ENCODE measurements at places on chromosomes 12 and 14.

DNA sequence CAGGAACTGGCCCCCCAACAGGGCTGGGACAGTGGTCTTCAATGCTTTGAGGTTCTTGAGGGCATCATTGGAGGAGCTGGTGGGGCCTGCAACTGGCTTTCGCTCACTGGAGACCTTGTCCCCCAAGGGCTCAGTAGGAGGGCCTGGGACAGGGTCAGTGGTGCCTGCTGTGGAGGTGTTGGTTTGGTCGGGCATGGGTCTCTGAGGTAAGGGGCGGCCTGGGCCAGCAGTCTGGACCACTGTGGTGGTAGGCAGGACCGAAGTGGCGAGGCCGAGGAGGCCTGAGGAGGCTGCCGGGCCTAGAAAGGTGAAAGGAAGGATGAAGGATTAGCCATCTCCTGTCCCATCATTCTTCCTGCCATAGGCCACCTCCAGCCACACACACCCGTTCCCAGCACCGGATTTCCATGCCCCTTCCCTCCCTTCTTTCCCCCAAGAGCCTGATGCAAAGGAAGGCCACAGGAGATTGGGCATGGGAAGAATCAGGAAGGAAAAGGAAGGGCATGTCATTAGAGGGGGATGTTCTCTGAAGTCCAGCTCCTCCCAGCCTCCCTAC lies 28.8 kb downstream of the ZFHX2 start:
- DNase-seq: no peak

GRCh38 chr12:38875586-38876228 lies 29.7 kb downstream of the CPNE8 start:
- no peak for DNase-seq

GRCh38 chr12:120895532-120895931 lies 8.6 kb downstream of the SPPL3 start:
- DNase-seq: no peak

DNA sequence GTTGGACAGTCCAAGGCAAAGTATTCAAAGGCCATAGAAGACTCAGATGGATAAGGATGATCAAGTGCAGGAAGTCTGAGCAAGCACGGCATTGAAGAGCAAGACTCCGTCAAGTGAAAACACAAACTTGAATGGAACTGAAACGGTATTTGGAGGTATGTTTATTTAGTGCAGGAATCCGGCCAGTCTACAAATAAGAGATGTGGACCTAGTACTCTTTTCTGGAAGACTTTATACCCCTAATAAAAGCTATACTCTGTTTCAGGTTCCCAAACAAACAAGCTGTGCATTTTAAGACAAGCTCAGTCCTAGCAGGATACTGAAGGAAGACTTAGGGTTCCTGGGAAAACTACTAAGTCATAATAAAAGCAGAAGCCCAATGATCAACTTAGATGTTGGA lies 100.8 kb upstream of the NEDD1 start:
- no peak for DNase-seq

DNA sequence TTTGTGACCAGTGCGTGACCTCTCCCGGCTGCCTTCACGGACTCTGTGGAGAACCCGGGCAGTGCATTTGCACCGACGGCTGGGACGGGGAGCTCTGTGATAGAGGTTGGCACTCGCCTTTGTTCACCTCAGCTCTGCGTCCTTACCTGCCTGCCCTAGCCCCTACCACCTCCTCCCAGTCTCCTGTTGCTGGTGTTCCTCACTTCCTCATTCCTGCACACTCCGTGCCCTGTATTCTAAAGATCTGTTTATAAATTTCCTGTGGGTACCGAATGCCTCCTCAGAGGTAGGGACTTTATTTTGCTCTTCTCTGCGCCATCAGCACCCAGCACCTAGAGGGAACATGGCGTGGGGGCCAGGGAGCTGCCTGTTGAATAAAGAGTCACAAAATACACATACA lies 2.3 kb downstream of the DLK1 start:
- DNase-seq: no peak

DNA sequence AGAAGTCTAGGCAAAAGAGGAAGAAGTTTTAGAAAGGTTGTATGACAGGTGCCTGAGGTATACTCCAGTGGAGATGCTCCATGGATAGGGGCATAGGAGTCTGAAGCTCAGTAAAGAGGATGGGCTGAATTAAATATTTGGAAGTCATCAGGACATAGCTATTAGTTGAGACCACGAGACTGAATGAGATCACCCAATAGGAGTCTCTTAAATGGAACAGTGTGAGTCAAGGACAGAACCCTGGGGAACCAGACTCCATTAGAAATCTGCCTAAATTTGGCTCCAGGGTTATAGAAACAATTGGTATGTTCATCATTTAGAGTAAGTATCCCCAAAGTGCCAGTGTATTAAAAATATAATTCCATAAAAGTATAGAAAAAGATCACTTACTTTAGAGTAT lies 172.6 kb downstream of the PRKCH start:
- DNase-seq: no peak

- no peak for DNase-seq
These were observed 9.9 kb downstream of the RNASE9 start for GRCh38 chr14:20550926-20551325.

DNA sequence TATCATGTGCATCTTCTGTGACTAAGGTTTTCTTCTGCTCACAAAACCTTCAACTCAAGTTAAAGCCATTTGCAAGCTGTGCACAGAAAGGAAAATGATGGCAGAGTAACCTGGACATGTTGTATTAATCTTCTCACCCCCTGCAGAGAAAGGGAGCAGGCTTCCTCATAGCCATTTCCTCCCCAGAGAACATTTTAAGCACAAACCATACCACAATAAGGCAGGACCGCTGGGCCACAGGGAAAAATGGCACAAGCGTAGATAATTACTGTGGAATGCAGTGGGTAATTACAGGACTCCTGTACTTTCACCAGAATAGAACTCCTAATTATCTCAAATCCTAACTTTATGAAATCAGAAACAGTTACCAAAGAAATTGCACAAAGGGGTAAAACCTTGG lies 215.7 kb downstream of the KIF21A start:
- DNase-seq: no peak

DNA sequence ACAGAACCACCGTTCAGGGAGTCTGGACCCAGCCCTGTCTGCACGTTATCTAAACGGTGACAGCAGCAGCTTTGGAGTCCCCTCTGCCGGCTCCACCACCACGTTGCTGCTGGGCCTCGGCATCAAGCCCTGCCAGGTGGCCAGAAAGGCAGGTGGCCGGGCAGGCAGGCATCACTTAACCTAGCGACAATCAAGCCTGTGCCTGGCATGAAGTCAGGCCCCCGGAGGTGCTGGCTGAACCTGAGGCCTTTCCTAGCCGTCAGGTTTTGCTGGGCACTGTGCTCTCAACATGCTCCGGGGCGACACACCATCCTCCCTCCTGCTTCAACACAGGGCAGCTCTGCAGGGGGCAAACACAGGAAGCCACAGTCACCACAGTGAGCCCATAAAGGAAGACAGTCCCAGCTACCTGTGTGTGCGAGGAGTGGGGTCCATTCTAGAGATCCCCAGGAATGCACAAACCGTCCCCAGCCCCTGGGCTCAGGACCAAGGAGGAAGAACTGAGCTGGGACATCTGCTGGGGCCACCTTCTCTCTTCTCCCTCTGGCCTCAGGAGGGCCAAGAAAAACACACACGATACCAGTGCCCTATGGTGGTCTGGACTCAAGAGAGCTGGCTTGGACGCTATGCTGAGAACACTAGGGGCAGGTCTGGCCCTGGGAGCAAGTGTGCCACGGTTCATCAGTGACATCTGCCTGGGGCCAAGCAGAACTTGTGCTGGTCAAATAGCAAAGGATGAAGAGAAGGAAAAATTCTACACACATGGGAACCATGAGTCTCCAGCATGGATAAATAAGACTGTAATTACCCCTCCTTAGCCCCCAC lies 44.7 kb downstream of the CCDC88C start:
- DNase-seq: no peak

DNA sequence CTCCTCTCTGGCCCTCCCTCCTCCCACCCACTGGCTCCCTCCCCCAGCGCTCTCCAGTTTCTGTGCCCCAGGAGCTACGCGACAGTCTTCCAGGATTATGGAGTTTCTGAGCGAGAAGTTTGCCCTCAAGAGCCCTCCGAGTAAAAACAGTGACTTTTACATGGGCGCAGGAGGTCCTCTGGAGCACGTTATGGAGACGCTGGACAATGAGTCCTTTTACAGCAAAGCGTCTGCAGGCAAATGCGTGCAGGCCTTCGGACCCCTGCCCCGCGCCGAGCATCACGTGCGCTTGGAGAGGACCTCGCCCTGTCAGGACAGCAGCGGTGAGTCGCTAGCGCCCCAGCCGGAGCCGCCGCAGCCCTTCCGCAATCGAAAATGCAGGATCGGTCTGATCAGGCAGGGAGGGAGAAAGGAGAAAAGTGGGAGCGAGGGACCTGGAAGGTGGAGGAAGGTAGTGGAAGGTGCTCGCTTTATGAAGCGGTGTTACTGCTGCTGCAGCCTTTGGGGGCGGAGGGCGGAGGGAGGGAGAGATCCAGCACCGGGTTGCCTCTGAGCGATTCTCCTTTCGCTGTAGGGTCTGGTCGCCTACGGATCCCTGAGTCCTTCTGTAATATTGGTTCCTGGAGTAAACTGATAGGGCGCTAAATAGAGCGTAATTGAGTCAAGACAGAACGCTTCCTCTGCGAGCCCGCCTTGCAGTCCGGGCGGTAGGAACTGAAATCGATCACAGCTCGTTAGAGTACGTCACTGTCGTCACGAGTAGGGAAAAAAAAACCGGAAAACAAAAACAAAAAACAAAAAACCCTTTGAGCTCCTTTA lies at the start of gene ALX1:
Gene ALX1 (plus strand): TSS at position 56 of the 819 bp plus-strand sequence. CDS start 42 bp downstream, at position 98.
- no peak for DNase-seq

DNA sequence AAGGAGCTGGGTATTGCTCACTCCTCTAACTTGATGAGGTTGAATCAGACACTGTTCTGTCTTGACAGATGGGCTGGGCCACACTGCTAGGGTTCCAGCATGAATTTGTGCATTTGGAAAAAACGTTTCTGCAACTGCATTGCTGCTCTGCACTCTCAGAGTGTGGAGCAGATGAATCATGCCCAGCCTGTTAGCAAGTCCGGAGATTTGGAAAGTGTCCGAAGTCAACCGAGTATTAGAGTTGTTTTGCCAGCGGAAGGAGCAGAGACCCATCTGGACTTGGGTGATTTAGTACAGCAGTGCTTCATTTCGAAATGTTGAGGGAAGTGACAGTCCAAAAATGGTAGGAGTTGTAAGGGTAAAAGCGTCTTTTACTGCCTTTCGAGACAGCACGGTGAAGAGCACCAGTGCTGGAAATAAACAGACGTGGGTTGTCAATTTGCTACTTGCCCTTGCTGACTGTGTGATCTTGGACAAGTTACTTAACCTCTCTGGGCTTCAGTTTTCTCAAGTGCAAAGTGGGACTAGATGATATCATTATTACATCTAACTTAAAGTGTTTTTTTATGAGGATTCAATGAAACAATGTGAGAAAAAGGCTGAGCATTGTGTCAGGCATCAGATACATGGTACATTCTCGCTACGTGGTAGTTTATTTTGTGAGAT lies 139.5 kb downstream of the CHST11 start:
- no peak for DNase-seq

- DNase-seq: no peak
These were observed 202.3 kb downstream of the GXYLT1 start for GRCh38 chr12:41942354-41942753.

GRCh38 chr12:95863337-95863736 lies 4.6 kb downstream of the SNRPF start:
- no peak for DNase-seq

GRCh38 chr14:70701610-70702009 lies 59.9 kb downstream of the TTC9 start:
- DNase-seq: no peak

GRCh38 chr12:128848371-128848770 lies 4.9 kb upstream of the GLT1D1 start:
- DNase-seq: no peak

GRCh38 chr12:50542448-50542847 lies 37.7 kb downstream of the DIP2B start:
- no peak for DNase-seq

DNA sequence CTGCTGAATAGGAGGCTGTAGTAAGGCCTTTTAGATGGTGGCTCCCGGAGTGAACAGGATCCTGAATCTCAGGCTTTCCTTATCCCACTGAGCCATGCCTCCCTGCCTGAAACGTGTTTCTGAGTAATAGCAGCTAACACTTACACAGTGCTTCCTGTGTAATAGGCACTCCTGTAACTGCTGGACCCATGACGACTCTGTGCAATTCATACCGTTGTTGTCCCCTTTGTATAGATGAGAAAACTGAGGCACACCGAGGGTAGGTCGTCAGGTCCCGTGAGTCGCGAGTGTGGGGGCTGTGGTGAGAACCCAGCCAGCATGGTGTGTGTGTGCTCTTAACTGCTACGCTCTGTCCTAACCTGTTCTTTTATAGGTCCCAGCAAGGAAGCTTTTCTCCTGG lies 193.6 kb downstream of the CACNA1C start:
- no peak for DNase-seq

DNA sequence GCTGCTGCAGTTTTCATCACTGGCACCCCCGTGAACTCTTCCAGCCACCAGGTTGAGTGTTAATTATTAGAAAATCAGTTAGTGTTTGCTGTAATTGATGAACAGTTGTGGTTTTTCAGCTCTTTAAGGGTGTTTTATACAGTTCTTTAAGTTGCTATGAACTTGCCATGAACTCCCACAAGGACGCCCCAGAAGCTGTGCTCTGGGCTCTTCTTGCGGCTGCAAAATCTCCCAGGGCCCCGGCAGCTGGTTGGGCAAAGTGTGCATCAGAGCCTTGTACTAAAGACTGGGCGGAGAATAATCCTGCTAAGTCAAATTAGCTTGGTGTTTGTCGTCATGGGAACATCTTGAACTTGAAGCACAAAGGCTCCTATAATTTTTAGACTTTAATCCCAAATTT lies 82.2 kb downstream of the EML1 start:
- DNase-seq: no peak

DNA sequence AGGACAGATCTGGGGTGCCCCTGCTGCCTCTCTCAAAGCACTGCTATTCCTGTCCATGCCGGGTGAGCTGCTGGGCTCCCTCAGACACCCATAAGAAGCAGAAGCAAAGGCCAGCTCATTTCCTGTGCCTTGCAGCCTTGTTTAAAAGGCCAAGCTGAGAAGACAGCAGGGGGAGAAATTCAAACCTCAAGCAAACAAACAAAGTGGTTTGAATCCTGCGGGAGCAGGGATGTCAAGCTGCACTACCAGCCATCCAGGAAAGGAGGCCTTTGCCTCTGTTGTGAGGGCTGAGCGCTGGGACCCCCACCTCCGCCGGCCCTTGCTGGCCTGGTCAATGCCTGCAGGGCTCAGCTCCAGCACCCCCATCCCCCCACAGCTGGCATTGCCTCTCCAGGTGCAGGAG lies 176.5 kb downstream of the PIWIL1 start:
- no peak for DNase-seq

DNA sequence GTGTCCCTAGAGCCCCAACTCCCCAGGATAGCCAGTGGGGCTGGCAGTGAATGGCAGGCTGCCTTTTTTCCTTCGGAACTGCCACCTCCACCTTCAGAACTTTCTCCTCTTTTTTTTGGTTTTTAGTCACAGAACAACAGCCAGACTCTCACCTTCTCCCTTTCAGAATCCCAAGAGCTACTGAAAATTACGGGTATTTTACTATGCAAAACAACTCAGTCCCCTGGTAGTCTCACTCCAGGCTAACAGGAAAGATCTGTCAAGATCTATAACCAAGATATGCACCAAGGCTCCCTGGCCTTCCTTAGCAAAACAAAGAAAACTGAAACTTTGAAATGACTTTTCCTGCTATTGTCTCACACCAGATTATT lies 12.5 kb downstream of the PLEKHG6 start:
- no peak for DNase-seq

All from omental fat pad (tissue), 4 donors.